Lower lobe of right lung (tissue), 2 donors: ENCODE measurements at places on chromosomes 12 and 14. TPM values are rescaled to one million over a fixed set of nuclear protein-coding genes. Genes with fewer than 3 reads are reported as not detected.

DNA sequence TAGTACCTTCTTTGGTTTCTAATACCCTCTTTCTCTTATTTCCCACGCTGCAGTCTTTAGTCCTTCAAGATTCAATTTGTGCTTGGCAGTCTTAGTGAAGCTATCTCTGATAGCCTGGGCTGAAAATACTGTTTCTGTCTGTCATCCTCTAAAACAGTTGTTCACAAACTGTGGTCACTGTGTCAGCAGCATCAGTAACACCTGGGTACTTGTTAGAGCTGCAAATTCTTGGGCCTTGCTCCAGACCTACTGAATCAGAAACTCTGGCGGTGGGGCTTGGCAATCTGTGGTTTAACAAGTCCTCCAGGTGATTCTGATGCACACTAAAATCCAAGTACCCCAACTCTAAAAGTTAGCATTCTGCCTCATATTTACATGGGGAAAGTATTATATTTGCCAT lies 217.5 kb upstream of the SEL1L start:
- no peaks in the 10 kb centered on the region for H3K36me3 ChIP-seq
- H3K27ac ChIP-seq = no peak overlapping the region
- no peaks in the 10 kb centered on the region for H3K27me3 ChIP-seq
- DNase-seq = no peak

- no peak overlapping the region for H3K27ac ChIP-seq
- no peak overlapping the region for H3K4me3 ChIP-seq
- no peaks in the 10 kb centered on the region for H3K36me3 ChIP-seq
- no peak for DNase-seq
Observed at GRCh38 chr14:37968664-37969240, 239.0 kb upstream of the SSTR1 start.

DNA sequence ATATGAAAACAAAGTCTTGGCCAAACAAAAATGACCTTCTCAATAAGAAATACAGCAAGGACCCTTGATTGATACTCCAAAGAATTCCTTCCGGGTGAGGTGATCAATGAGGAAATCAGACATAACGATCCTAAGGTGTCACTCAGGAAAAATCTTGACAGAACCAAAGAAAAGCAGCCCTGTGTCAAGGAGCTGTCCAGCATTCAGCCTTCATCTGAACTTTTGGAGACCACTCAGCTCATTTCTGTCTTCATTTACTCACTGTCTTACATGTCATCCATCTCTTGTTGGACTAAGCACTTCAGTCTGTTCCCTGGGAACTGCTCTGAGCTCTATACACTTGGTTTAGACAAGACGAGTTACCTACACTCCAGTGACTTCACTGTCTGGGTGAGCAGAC lies 179.9 kb downstream of the GRIN2B start:
- H3K4me3 ChIP-seq = no peak overlapping the region
- no peaks in the 10 kb centered on the region for H3K27me3 ChIP-seq
- DNase-seq = no peak
- H3K27ac ChIP-seq = no peak overlapping the region
- H3K36me3 ChIP-seq = no peaks in the 10 kb centered on the region

GRCh38 chr12:104737791-104738301 lies 220.2 kb downstream of the SLC41A2 start:
- H3K27me3 ChIP-seq = no peaks in the 10 kb centered on the region
- H3K36me3 ChIP-seq = no peaks in the 10 kb centered on the region
- DNase-seq = no peak
- H3K4me3 ChIP-seq = no peak overlapping the region
- H3K4me1 ChIP-seq = peaks cover 68% of the 10 kb centered on the region
- no peak overlapping the region for H3K27ac ChIP-seq

- H3K4me3 ChIP-seq = no peak overlapping the region
- no peaks in the 10 kb centered on the region for H3K27me3 ChIP-seq
- H3K36me3 ChIP-seq = peaks cover 21% of the 10 kb centered on the region
- DNase-seq = no peak
- peaks cover 67% of the 10 kb centered on the region for H3K4me1 ChIP-seq
- no peak overlapping the region for H3K27ac ChIP-seq
Observed at GRCh38 chr12:6069437-6070093, 54.9 kb downstream of the VWF start.

GRCh38 chr14:92724516-92725340 lies 23.7 kb downstream of the LGMN start:
- peak overlapping the region; percentile 78 for H3K27ac ChIP-seq
- H3K4me3 ChIP-seq = no peak overlapping the region
- peaks cover 4% of the 10 kb centered on the region for H3K36me3 ChIP-seq

- H3K36me3 ChIP-seq = no peaks in the 10 kb centered on the region
- DNase-seq = no peak
- no peaks in the 10 kb centered on the region for H3K4me1 ChIP-seq
- no peak overlapping the region for H3K27ac ChIP-seq
- H3K27me3 ChIP-seq = peaks cover 3% of the 10 kb centered on the region
Observed at GRCh38 chr12:54460317-54460923, 13.0 kb downstream of the GTSF1 start.

GRCh38 chr12:109578330-109578927 lies 4.8 kb downstream of the MVK start:
- peaks cover 65% of the 10 kb centered on the region for H3K36me3 ChIP-seq
- H3K4me1 ChIP-seq = peaks cover 14% of the 10 kb centered on the region
- DNase-seq = no peak
- H3K27ac ChIP-seq = no peak overlapping the region

- H3K4me3 ChIP-seq = no peak overlapping the region
- H3K36me3 ChIP-seq = no peaks in the 10 kb centered on the region
- no peak overlapping the region for H3K27ac ChIP-seq
- no peak for DNase-seq
- no peaks in the 10 kb centered on the region for H3K27me3 ChIP-seq
- no peaks in the 10 kb centered on the region for H3K4me1 ChIP-seq
Observed at GRCh38 chr14:32332415-32333316, 3.6 kb downstream of the AKAP6 start.

- H3K27me3 ChIP-seq = no peaks in the 10 kb centered on the region
- H3K4me1 ChIP-seq = no peaks in the 10 kb centered on the region
- no peaks in the 10 kb centered on the region for H3K36me3 ChIP-seq
- no peak for DNase-seq
Observed at GRCh38 chr12:84135586-84136279, 776.9 kb downstream of the SLC6A15 start.

The GRIP1 gene
- 4.3 TPM for total RNA-seq

The RBP5 gene
- total RNA-seq = 1.1 TPM
